ENCODE measurements at places on chromosomes 6 and 20.

- DNase-seq, result peak; percentile 92
Measured at GRCh38 chr6:31575335-31575901, at the start of gene TNF. Gene TNF, plus strand, starts transcription at chr6:31575565. Its CDS starts 177 bp downstream, at chr6:31575742.

DNA sequence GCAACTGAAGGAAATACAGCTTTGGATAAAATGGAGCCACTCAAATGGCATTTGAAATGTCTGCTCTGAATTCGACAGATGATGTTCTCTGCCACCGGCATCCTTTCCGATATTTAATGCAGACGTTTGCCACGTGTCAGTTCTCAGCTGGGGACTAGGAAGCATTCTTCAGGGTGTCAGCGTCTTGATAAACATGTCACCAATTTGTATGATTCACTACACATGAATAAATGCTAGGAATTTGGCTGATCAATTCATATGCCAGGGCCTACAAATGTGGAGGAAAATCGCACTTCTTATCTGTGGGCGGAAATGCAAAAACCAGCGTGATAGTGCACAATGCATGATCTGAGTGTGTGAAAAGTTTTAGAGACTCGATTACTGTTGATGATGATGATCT is 169.5 kb downstream of the SLC24A3 start:
- no peak for DNase-seq

DNA sequence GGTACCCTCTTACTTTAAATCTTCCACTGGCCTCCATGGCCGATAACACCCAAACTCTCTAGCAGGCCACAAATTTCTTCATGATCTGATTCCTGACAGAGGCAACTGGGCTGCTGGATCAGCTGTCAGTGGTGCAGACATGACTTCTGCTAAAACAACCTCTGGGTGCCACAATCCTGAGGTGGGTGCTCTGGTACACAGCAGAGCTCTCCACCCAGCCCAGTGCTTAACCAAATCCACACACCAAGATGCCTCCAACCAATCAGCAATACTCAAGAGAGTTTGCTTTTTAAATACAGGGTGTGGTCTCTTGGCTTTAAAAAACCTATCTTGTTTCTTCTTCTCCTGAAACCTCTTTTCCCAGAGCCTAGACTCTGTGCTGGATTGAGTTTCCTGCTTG is 126.6 kb upstream of the SPACA1 start:
- no peak for DNase-seq

- no peak for DNase-seq
Measured at GRCh38 chr6:116217069-116217468, 36.8 kb downstream of the TSPYL4 start.

DNA sequence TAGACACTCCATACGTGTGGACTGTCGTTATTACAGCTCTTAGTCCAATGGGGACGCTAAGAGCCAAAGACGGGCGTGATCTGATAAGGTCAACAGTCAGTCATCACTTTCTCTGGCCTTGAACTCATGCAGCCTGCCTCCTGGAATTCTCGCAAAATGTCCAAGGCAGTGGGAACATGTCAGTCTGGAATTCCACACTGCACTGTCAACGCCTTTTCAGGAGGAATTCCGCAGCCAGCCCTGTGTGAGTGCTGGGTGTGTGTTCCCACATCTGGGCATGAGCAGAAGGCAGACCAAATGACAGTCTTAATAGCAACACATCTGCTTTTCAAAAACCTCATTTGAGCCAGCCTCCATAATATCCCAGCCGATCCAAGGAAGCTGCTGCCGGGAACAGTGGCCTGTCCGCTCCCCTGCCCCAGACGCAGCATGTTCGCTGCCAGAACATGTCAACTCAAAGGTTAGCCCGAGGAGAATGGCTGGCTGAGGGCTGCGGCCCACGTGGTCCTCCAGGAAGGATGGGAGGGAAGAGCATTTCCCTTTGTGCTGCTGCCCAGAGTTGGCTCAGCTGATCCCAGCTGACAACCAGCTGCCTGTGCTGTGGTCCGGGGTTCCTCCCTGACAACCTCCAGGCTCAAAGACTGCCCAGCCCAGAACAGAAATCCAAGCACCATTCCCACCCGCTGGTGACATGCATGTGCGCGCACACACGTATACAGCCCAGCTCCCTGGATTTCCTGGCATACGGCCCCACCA is 103.1 kb downstream of the SULF2 start:
- no peak for DNase-seq

- no peak for DNase-seq
Measured at GRCh38 chr6:161091151-161091550, 99.6 kb downstream of the MAP3K4 start.

GRCh38 chr20:33099843-33100538 is 20.5 kb downstream of the BPIFB4 start:
- no peak for DNase-seq

DNA sequence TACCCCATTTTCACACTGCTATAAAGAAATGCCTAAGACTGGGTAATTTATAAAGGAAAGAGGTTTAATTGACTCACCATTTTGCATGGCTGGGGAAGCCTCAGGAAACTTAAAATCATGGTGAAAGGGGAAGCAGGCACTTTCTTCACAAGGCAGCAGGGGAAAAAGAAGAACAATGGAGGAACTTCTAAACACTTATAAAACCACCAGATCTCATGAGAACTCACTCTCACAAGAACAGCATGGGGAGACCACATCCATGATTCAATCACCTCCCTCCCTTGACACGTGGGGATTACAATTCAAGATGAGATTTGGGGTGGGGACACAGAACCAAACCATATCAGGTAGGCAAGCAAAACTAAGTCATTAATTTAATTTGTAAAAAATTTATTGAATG is 343.2 kb downstream of the FRK start:
- DNase-seq, result no peak

- no peak for DNase-seq
Measured at GRCh38 chr20:50304501-50304856, 113.8 kb downstream of the CEBPB start.

DNA sequence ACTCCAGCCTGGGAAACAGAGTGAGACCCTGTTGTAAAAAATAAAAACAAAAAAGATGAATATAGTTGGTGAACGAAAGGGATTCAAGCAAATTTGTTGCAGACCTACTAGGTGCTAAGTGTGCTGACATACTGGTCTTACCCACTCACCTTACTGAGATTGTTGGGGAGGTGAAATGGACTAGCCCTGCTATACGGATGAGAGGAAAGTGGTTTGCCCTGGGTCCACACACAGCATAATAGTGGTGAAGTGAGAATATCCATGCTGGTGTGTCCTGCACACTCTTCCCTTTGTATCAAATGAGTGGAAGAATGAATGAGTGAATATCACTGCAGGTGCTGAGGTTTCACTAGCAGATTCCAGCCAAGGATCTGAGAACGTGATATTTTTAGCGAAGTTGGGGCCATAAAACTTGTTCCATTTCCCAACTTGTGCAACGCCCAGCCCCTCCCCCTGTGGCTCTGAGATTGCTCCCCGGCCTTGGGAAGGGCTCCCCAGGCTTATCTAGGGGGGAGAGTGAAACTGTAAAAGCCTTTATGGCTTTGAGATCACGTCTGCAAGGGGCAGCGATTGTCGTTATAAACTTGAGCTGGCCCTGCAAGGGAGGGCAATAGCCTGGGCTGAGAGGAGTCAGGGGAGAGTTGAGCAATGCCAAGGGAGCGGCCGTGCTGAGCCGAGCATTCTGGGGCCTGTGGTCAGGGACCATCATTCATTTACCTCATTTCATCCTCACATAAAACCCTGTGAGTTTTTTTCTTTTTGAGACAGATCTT is 33.2 kb upstream of the TTPAL start:
- no peak for DNase-seq

DNA sequence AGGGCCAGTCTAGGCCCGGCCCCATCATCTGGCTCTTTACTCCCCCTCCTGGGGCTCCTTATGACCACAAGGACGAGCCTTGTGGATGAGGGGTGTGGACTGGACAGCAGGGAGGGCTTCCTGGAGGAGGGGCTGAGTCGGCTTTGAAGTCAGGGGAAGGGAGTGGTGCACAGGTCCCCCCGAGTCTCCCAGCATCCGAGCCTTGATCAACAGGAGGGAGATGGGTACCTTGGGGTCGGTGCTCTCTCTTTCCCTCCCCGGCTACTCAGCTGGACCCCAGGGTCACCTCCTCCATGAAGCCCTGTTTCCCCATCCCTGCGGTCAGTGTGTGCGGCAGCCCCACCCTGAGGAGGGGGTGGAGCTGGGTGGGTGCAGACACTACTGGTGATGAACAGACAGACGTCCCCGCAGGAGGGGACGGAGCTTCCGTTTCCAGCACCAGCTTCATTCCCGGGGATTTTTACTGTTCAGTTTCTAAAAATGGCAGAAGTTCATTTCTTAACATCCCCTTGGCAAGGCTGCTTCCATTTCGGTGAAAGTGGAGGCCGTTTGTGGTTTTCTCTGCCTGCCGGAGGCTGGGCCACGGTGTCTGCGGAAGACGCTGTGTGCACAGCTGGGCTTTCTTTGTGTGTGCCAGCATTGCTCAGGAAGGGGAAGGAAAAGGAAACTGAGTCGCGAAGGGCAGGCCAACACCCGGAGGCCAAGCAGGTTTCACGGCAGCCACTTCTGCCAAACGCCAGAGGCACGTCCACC is 19.6 kb downstream of the NTSR1 start:
- no peak for DNase-seq

DNA sequence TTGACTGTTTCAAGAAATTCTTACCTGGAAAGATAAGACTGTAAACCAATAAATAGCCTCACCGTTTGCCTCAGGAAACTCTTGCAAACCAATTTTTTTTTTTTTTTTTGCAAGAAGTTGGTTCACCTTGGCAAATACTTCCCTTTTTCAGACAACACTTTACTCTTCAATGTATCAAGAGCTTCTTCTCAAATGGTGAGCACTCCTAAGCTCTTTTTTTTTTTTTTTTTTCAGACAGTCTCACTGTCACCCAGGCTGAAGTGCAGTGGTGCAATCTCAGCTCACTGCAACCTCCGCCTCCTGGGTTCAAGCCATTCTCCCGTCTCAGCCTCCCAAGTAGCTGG is 22.7 kb upstream of the SNTA1 start:
- no peak for DNase-seq

DNA sequence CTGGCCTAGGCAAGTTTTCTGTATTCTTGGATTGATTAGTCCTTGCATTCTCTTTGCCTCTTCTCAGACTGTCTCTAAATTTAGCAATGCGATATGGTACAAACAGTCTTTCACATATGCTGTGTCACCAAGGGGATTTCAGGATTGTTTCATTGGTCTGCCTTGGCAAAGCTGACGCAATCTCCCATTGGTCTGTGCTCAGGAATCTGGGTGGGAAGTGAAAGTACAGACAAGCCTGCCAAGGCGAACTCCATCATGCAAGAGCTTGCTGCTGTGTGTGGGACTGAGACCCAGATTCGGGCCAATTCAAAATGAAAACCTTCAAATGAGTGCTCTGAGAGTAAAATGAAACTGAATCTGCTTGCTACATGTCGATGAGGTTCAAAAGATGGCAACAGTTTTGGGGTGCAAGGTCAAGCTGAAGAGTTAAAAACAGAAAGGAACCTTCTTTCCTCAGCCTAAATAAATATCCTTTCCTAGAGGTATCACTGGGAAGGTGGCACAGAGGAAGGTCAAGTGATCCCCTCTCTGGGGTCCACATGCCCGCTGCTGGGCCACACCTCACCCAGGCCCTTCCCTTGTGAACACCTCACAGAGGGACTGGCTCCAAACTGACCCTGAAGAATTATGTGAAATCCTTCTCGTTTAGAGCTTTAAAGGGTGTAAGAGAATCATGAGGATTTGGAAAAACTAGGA is 198.8 kb upstream of the PREP start:
- DNase-seq, result peak; percentile 66

GRCh38 chr6:14713008-14713960 is 532.6 kb upstream of the JARID2 start:
- no peak for DNase-seq

- DNase-seq, result no peak
Measured at GRCh38 chr6:159045801-159046200, 1.0 kb upstream of the TAGAP start.

DNA sequence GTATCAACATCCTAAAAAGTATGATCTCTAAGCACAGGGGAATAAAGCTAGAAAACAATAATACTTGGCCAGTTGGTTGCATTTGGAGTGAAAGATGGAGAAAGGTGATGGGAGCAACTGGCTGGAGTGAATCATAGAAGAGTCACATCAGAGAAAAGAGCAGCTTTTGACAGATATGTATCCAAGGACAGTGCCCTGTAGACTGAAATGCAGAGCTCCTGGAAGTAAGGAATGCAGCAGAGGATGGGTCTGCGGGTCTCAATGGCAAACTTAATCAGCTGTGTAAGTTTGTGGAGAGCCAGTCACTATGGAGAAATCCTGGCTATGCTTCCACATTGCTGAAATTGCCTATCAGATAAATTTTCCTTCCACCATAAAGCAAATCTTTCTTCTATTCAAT is 253.6 kb upstream of the PRND start:
- no peak for DNase-seq

DNA sequence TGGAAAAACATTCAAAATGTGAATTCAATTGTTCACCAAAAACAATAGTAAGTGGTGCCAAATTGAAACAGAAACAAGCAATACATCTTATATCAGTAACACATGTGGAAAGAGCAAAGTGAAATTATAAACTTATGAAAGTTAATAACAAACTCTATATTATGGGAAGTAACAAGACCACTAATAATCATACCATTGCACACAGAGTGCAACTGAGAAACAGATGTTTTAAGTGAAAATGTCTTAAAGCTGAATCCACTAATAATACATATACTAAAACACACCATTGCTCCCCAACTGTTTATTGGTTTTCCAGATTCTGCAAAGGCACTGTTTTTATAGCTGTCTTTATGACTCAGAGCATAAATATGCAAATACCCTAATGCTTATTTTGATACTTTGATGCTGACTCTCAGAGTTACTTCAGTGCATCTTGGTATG is 292.3 kb downstream of the RFPL4B start:
- no peak for DNase-seq

GRCh38 chr6:1381481-1382330 is 7.7 kb upstream of the FOXF2 start:
- peak; percentile 82 for DNase-seq

DNA sequence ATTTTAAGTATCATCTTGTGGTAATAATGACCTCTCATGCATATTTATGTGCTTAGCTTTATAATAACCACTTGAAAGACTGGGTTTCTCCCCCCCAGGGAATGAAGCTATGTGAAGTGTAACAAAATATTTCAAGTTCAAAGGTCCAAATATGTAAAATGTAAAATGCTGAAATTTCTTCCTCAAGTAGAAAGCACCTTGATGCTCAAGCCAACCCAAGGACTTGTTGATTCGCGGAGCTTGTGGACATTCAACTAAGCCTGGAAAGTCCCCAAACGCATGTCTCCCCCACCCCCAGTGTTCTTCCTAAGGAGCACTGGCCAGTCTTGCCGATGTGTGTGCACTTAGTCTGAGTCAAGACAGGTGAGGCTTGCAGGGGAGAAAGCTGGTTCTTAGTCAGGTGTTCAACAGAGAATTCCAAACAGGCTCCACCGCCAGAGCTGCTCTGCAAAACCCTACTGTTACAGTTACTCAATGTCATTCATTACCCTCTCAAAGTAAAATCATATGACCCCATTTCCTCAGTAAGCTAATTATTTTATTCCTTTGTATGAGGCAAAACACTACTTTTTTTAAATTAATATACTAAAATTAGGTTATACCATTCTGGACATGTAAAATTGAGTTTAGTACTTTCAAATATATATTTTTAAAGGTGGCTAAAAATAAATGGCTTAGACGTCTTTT is 46.9 kb upstream of the QKI start:
- no peak for DNase-seq

Data from activated T-cell treated with anti-CD3 and anti-CD28 coated beads, Interleukin-2, amount 50 U/mL, for 48 hours (primary cell).